ENCODE measurements at places on chromosomes 16 and 17. TPM values are rescaled to one million over a fixed set of nuclear protein-coding genes. Genes with fewer than 3 reads are reported as not detected.

DNA sequence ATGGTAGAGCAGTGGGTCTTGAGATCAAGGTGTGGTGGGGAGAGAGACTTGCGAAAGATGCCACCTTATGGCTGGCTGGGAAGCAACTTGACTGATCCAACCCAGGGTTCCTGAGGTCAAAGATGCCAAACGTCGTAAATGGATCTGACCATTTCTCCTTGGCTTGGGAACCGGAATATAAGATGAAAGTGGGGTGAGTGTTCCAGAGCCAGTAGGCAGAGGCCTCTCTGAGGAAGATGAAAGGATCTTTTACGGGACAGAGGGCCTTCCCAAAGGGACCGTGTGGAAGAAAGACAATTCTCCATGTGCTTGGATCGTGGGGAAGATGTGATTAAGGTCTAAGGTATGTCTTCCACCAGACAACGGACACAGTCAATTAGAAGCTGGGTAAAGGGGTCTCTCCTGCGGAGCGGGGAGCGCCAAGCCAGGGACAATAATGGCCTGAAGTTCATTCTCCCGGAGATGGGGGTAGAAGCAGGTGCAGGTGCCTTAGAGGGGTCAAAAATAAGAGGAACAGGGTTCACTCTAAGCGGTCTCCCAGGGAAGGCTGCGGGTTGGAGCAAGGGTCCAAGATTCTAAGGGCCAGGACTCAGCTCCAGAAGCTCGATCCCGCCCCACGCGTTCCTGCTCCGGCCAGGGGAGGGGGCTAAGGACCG, 800 bp downstream of the FXR2 start:
- DNase-seq, result no peak
- peak overlapping the region; percentile 83 for H3K4me3 ChIP-seq
- peaks cover 22% of the 10 kb centered on the region for H3K4me1 ChIP-seq
- H3K27me3 ChIP-seq, result no peaks in the 10 kb centered on the region

Gene C16orf89
- total RNA-seq, result 1.4 TPM

DNA sequence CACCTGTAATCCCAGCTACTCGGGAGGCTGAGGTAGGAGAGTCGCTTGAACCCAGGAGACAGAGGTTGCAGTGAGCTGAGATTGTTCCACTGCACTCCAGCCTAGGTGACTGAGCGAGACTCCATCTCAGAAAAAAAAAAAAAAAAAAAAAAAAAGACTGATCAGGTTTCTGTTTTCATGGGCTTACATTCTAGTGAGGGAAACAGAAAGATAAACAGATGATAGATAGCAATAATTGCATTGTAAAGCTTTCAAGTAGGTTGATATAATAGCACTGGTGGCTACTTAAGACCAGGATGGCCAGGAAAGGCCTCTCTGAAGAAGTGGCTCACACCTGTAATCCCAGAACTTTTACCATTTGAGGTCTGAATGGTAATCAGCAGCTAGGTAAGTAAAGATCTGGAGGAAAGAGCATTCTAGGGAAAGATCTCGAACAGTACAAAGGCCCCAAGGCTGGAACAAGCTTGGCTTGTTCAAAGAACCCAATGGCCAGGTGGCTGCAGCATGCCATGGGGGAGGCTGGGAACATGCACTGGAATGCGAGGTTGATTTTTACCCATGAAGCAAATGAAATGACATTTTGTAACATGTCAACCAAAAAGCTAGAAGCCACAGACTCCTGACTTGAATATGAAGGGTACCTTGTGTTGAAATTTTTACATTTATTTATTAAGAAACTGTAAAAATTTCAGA, 108.3 kb upstream of the DHX40 start:
- no peaks in the 10 kb centered on the region for H3K4me1 ChIP-seq
- DNase-seq, result no peak
- no peaks in the 10 kb centered on the region for H3K36me3 ChIP-seq
- no peaks in the 10 kb centered on the region for H3K27me3 ChIP-seq
- H3K27ac ChIP-seq, result no peak overlapping the region

DNA sequence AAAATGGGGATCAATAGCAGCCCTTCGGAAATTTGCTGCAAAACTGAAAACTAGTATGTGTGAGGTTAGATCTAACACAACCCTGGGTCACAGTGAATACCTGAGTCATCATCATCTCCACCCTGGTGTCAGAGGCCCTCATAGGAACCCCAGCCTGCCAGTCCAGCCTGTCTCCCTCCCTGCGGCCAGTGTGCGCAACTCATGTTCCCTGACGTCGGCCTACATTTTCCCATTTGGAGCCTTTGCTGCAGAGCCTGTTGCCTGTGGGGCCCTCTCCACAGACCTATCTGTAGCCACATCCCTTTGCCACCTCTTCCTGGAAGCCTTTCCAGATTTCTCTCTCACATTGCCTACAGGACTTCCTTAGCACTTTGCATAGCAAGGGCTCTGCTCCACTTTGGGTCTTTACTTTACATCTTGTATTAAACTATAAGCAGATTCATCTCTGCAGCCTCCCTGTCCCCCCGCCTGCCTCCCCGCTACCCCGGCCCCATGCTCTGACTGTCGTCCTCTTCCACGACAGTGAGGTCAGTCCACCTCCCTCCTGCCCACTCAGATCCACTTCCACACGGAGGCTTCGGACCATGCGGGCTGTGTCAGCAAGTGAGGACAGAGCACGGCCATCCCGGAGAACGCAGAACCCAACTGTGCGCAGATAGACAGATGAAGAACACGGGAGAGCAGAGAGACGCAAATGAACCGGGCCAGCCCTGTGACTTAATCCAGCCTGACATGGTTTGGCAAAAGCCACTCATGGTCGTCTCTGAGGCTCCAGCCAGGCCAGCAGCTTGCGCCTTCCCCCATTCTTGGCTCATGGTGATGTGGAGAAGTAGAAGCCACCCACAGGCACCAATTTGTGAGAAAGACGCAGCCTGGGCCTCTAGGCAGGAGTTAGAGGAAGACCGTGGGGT, 31.0 kb downstream of the NGFR start:
- DNase-seq, result peak; percentile 9
- H3K4me3 ChIP-seq, result no peak overlapping the region
- peaks cover 3% of the 10 kb centered on the region for H3K4me1 ChIP-seq
- H3K27me3 ChIP-seq, result no peaks in the 10 kb centered on the region
- H3K27ac ChIP-seq, result no peak overlapping the region

Gene OXLD1
- 48.1 TPM for total RNA-seq

Gene ZFPM1
- total RNA-seq, result 8.1 TPM

GRCh38 chr17:55480631-55481315, 30.5 kb downstream of the SMIM36 start:
- no peak overlapping the region for H3K27ac ChIP-seq
- H3K27me3 ChIP-seq, result no peaks in the 10 kb centered on the region
- H3K4me1 ChIP-seq, result peaks cover 15% of the 10 kb centered on the region
- H3K4me3 ChIP-seq, result no peak overlapping the region

Gene CD68
- total RNA-seq, result 0.72 TPM

Gene TMEM114
- 0.60 TPM for total RNA-seq

DNA sequence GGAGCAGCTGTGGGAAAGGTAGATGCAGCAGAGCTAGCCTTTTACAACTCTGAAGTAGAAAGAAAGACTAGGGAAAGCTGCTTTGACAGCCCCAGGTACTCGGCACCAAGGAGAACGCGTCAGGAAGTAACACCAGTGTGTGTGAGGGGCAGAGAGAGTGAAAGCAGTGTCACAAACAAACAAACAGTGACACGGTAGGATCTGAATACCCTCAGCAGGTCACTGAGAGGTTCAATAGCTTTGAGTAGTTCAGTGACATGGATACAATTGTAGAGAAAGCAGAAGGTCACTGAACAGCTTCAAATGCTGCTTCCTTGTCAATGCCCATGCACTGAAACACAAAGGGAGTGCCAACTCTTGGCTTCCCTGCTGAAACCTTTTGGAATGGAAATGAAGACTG, 150.3 kb upstream of the C17orf78 start:
- no peak for DNase-seq
- H3K27me3 ChIP-seq, result no peaks in the 10 kb centered on the region
- H3K4me3 ChIP-seq, result no peak overlapping the region
- H3K27ac ChIP-seq, result peak overlapping the region; percentile 80
- peaks cover 24% of the 10 kb centered on the region for H3K36me3 ChIP-seq

GRCh38 chr17:50506298-50506697, 1.9 kb upstream of the MYCBPAP start:
- no peaks in the 10 kb centered on the region for H3K36me3 ChIP-seq
- H3K27ac ChIP-seq, result no peak overlapping the region
- peaks cover 6% of the 10 kb centered on the region for H3K27me3 ChIP-seq
- no peak overlapping the region for H3K4me3 ChIP-seq
- H3K4me1 ChIP-seq, result peaks cover 28% of the 10 kb centered on the region

GRCh38 chr17:48030531-48030930, 7.1 kb downstream of the COPZ2 start:
- H3K27me3 ChIP-seq, result peaks cover 34% of the 10 kb centered on the region
- peaks cover 11% of the 10 kb centered on the region for H3K4me1 ChIP-seq
- H3K27ac ChIP-seq, result no peak overlapping the region
- DNase-seq, result no peak

Gene TBC1D28
- total RNA-seq, result 0.09 TPM

Gene PRAC1
- 35.2 TPM for total RNA-seq

GRCh38 chr17:49101054-49101534, 31.5 kb upstream of the B4GALNT2 start:
- H3K4me3 ChIP-seq, result no peak overlapping the region
- no peak for DNase-seq
- H3K36me3 ChIP-seq, result no peaks in the 10 kb centered on the region
- H3K27ac ChIP-seq, result no peak overlapping the region
- peaks cover 2% of the 10 kb centered on the region for H3K4me1 ChIP-seq

Gene SNTB2
- 21.0 TPM for total RNA-seq

GRCh38 chr16:12480286-12480685, 323.4 kb downstream of the CPPED1 start:
- H3K27ac ChIP-seq, result no peak overlapping the region
- H3K4me1 ChIP-seq, result no peaks in the 10 kb centered on the region
- no peaks in the 10 kb centered on the region for H3K27me3 ChIP-seq
- no peaks in the 10 kb centered on the region for H3K36me3 ChIP-seq
- no peak overlapping the region for H3K4me3 ChIP-seq

GRCh38 chr17:30939051-30939689, 17.4 kb downstream of the ADAP2 start:
- H3K4me1 ChIP-seq, result no peaks in the 10 kb centered on the region
- no peaks in the 10 kb centered on the region for H3K36me3 ChIP-seq
- no peak overlapping the region for H3K27ac ChIP-seq
- H3K27me3 ChIP-seq, result no peaks in the 10 kb centered on the region
- no peak overlapping the region for H3K4me3 ChIP-seq

Gene RBFOX1
- total RNA-seq, result 1.6 TPM

Gene HEATR9
- not detected for total RNA-seq

- DNase-seq, result no peak
- no peaks in the 10 kb centered on the region for H3K4me1 ChIP-seq
- no peaks in the 10 kb centered on the region for H3K27me3 ChIP-seq
- H3K4me3 ChIP-seq, result no peak overlapping the region
- H3K36me3 ChIP-seq, result peaks cover 37% of the 10 kb centered on the region
Measured at GRCh38 chr17:44178133-44178532, 7.6 kb downstream of the ASB16 start.

Gene ABCC11
- not detected for total RNA-seq

- no peaks in the 10 kb centered on the region for H3K4me1 ChIP-seq
- H3K27ac ChIP-seq, result peak overlapping the region; percentile 6
- no peak overlapping the region for H3K4me3 ChIP-seq
- H3K36me3 ChIP-seq, result peaks cover 32% of the 10 kb centered on the region
- H3K27me3 ChIP-seq, result no peaks in the 10 kb centered on the region
Measured at GRCh38 chr17:1776857-1777256, 15.0 kb downstream of the SERPINF1 start.

DNA sequence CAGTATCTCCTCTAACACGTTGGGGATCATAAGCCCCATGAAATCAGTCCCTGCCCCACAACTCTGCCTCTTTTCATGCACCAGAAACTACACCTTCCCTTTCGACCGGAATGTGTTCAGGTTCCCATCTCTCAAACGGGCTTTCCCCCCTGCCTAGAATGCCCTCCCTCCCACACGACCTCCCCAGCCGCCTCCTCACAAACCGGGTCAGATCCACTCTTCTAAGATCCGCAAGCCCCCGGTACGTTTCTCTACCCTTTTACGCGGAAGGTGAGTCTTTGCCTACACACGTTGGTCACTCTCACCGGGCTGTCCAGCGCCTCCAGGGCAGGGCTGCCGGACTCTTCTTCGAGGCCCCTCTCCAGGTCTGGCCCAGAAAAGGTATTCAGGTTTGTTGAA, 708 bp downstream of the DHX33 start:
- H3K4me3 ChIP-seq, result peak overlapping the region; percentile 89
- peak overlapping the region; percentile 43 for H3K27ac ChIP-seq
- no peak for DNase-seq
- no peaks in the 10 kb centered on the region for H3K27me3 ChIP-seq
- H3K36me3 ChIP-seq, result peaks cover 4% of the 10 kb centered on the region
- H3K4me1 ChIP-seq, result peaks cover 23% of the 10 kb centered on the region

Gene BICDL2
- 28.2 TPM for total RNA-seq

Gene CHRNE
- total RNA-seq, result 0.64 TPM

- peak overlapping the region; percentile 94 for H3K4me3 ChIP-seq
- peaks cover 47% of the 10 kb centered on the region for H3K4me1 ChIP-seq
- DNase-seq, result peak; percentile 83
- H3K27me3 ChIP-seq, result peaks cover 46% of the 10 kb centered on the region
- peak overlapping the region; percentile 100 for H3K27ac ChIP-seq
- peaks cover 7% of the 10 kb centered on the region for H3K36me3 ChIP-seq
Measured at GRCh38 chr17:44556166-44556831, 985 bp upstream of the FZD2 start.

Gene KRT31
- total RNA-seq, result not detected

- H3K27me3 ChIP-seq, result no peaks in the 10 kb centered on the region
- peaks cover 16% of the 10 kb centered on the region for H3K4me1 ChIP-seq
- H3K4me3 ChIP-seq, result no peak overlapping the region
- H3K36me3 ChIP-seq, result peaks cover 8% of the 10 kb centered on the region
- no peak for DNase-seq
Measured at GRCh38 chr17:13311306-13311705, 290.4 kb downstream of the HS3ST3A1 start.

- peaks cover 5% of the 10 kb centered on the region for H3K36me3 ChIP-seq
- peak overlapping the region; percentile 44 for H3K4me3 ChIP-seq
- H3K27ac ChIP-seq, result peak overlapping the region; percentile 96
- H3K4me1 ChIP-seq, result peaks cover 83% of the 10 kb centered on the region
- DNase-seq, result no peak
- H3K27me3 ChIP-seq, result no peaks in the 10 kb centered on the region
Measured at GRCh38 chr16:84724606-84725309, 25.0 kb downstream of the USP10 start.

Gene OR3A3
- not detected for total RNA-seq
